ENCODE measurements at places on chromosomes 1 and 21.
A peak's percentile ranks its signal among the peaks of the same experiment; 100 is the strongest.

DNA sequence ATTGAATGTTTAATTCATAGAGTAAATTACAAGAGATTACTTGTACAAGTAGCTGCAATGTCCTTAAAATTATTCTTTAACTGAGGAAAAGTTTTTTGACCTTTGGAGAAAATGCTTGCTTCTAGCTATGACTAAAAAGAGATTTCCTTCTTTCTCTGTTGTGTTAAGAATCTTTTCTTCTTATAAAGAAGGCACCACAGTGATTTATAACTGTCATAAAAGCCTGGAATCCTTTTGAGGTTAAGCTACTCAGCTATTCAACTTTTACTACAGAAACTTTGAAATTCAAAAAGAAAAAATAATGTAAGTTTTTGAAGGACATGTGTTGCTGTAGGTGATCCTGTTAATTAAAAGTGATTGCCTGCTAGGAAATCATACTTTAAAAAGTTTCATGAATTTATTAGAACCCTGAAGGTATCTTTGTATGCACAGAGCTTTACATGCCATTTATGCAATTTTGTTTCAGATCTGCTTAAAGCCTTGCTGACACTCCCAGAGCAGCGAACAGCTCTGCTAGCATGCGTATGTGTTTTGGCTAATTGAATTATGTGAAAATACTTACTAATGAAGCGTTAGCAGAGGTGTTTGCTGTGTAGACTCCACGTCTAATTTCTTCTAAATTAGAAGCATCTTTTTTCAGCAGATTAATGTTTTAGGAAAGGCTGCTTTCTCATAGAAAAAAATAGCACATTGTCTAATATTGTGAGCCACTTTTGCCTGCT, 94.7 kb upstream of the SMYD2 start:
- DNase-seq = no peak

GRCh38 chr21:28828981-28829380, 163.7 kb downstream of the LTN1 start:
- DNase-seq = peak; percentile 40

GRCh38 chr1:6554907-6555778, at the start of gene TAS1R1:
TAS1R1 (plus strand) TSS chr1:6555307; CDS start chr1:6555374, 67 bp downstream.
- no peak for DNase-seq

DNA sequence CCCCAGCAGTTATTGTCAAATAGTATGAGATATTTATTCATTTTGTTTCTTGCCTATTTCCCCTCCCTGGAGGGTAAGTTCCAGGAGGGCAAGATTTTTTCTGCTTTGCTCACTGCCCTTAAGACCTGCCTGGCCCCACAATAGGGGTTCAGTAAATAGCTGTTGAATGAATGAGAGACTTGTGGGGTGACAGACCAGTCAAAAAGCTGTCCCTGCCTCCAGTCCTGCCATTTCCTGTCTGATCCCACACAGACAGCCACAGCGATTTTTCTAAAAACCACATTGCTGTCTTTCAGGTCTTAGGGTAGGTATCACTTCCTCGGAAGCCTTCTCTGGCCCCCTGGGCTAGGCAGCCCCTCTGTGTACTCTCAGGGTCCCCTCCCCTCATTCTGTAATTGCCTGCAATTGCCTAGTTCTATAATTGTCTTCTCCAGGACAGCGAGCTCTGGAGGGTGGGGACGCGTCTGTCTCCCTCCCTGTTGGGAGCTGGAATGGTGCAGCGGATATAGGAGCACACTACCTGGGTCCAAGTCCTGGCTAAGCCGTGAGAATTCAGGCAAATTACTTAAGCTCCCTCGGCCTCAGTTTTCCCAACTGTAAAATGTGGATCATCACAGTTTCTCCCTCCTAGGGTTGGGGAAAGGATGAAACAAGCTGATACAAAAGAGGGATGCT, 1.8 kb upstream of the EXTL1 start:
- DNase-seq = no peak

- DNase-seq = peak; percentile 90
Measured at GRCh38 chr1:180151508-180151907, 3.2 kb upstream of the QSOX1 start.

DNA sequence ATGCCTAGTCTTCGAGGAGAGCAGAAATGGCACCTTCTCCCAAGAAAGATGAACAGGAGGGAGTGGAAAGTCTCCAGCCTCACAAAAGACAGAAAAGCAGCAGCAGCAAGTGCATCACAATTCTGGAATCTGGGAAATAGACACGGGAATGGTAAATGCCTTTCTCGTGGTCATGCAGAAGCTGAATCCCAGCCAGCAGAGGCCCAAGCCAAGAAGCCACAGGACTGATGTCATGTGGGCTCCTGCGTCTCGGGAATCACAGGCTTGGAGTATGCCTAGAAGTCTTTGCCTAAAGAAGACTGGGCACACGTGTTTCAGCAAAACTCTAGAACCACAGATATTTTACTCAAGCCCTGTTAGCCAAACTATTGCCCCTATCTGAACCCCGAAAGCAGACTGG, 260.3 kb upstream of the PLD5 start:
- DNase-seq = peak; percentile 22

DNA sequence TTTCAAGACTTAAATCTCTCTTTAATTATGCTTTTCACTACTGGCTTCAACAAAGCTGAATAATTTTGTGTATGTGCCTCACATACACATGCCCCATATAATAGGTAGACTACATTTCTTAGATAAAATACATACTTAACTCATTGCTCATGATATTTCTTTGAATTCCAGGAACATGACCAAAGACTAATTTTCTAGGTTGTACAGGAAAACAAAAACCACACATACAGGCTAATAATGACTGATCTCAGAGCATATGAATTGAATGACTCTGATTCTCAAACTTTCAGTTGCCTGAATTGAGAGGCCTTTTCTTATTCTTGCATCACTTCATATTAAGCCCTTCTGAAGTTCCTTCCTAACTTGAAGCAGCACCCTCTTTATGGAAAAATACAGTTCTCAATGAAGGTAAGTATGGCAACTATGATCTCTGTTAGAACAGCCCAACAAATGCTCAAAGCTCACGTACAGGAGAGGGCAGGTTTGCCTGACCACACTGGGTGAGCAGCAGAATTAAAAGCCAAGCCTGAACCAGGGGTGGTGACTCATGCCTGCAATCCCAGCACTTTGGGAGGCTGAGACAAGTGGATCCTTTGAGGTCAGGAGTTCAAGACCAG, 22.6 kb upstream of the UAP1 start:
- DNase-seq = peak; percentile 95

DNA sequence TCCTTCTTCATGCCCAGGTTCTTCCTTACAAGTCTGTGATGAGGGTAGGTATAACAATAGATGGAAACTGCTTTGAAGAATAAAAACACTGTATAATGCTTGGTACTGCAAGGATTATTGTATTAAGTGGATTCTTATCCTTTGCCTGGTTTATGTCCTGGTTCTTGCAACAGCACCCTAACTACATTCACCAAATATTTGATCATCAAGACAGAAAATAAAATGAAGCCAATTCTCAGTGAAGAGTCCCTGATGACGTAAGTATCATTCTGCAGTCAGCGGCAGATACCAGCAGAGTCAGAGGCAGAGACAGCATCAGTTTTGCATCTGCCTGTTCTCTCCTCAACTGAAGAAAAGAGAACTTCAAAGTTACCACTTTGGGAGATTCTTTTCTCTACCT, 19.7 kb downstream of the ARHGEF11 start:
- DNase-seq = peak; percentile 91

- peak; percentile 81 for DNase-seq
Measured at GRCh38 chr1:113747376-113747775, 11.9 kb downstream of the PHTF1 start.

DNA sequence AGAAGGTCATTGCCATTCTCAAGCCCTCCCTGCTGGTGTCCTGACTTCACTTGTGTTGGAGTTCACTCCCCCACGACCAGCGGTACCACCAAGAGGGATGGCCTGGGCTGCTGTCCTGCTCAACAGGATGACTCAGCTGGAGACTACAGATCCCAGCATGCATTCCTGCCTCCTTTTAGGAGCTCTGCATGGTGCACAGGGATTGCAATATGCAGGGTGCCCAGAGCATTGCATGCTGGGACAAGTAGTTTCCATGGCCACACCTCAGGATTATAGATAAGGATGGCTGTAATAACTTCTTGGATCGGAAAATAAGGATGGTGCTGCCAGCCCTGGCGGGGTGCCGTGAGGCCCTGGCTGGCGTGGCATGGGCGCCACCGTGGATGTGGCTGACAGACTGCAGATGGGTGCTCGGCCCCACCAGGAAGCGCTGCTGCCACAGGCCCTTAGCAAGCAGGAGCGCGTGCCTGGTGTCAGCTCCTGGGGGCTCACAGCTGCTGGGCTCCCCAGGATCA, 150.0 kb downstream of the CASZ1 start:
- peak; percentile 80 for DNase-seq

DNA sequence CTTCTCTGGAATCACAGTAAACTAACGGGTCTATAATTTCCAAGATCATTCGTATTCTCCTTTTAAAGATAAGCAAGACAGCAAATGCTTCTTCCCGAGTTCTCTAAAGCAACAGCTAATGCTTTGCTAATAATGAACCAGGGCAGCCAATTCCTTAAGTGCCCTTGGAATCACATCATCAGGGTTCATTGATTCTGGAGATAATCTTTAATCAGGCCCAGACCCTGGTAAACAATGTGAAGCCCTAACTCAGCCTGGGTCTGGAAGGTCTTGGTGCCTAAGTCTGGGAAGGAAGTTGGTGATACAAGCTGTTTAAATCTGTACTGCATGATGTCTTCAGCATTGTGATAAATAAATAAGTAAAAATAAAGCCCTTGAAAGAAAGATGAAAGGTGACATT, 18.4 kb downstream of the ERI3 start:
- no peak for DNase-seq

- no peak for DNase-seq
Measured at GRCh38 chr1:26259578-26259977, 20.3 kb upstream of the SH3BGRL3 start.

DNA sequence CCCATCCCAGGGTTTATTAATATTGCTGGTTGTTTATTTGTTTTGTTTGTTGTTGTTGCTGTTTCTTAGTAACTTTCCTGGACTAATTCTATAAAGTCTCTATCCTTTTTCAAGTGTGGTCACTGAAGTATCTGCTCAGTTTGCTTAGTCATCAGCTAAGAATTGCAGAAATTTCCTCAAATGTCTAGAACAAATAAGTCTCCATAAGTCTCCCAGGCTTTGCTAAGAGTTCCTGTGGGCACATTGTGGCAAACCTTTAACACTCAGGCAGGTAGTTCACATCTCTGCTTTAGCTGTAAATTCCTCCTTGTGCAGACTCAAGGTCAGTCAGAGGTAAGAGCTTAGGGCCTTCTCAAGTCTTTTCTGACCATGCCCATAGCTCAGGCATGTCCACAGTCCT, 38.9 kb upstream of the C1orf185 start:
- peak; percentile 86 for DNase-seq

GRCh38 chr21:29293495-29293894, 5.2 kb upstream of the BACH1 start:
- no peak for DNase-seq

DNA sequence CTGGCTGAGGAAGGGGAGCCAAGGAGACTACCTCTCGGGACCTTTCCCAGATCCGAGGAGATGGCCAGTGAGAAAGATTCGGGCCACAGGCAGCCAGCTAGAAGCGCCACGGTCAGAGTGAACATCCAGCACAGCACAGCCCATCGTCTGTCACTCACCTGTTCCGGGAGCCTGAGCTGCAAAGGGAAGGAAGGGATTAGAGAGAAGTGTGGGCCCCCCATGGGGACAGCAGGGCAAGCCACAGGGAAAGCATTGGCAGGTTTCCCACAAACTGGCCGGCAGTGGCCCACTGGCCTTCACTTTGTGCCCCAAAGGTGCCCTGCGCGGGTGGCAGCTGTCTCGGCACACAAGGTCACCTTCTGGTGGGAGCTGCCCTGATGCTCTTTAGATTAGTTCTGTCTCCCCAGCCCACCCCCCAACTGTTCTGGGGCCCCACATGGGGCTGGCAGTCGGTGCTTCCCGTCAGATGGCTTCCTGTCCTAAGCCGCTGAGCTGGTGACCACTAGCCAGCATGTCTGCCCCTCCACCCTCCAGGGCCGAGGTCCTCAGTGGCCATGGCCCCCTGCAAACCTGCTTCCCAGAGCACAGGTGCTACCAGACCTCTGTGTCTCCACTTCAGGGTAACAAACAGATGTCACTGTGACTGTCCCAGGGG, 56.7 kb downstream of the LACTBL1 start:
- no peak for DNase-seq

DNA sequence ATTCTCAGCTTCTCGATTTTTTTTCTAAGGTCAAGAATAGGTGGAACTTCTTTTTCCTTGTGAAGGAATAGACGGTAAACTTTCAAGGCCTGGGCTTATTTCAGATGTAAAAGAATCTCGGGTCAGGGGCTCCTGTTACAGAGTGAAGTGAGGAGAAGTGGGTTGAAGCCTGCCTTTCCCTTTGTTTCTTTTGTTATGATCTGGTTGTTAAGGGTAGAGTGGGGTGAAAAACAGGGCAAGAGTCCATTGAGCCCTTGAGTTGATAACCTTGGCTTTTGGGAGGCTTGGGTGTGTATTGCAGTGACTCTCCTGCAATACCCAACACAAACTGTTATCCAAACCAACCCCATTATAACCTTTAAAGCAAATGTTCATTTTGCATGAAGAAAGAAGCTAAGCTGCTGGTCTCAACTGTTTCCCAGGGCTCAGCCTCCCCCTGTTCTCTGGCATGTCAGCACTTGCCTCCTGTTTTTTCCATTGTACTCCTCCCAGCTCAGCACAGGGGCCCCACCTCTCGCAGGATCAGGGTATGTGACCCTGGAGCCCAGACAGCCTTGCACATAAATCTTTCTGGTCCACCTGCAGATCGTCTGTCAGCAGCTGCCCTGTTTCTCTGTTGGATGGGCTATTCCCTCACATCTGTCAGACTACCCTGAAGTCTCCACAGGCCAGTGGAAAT, 102.4 kb downstream of the CACHD1 start:
- no peak for DNase-seq

GRCh38 chr1:45306319-45306718, 20.4 kb upstream of the HPDL start:
- no peak for DNase-seq

- DNase-seq = no peak
Measured at GRCh38 chr1:79974659-79975058, 968.1 kb upstream of the ADGRL4 start.

DNA sequence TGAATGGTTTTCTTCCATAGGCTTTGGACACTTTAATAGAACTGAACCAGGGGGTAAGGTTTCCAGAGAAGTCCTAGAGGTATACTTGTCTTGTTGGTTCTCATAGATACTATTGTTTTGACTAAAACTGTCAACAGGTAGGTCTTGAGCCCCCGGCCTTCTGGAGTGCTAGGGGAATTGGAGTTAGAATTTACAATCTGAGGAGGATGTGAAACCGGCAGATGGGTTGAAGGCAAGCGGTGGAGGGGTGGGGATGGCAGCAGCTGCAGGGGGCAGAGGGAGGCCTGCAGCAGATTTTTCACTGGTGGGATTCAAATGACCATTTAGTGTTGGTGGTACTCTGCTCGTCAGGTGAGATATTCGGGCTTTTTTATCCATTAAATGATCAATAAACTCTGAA, 4.3 kb upstream of the CD1D start:
- no peak for DNase-seq

- DNase-seq = no peak
Measured at GRCh38 chr1:45585496-45586075, 1.7 kb downstream of the NASP start.
